ENCODE measurements at places on chromosomes 16 and 17.
A peak's percentile ranks its signal among the peaks of the same experiment; 100 is the strongest.

DNA sequence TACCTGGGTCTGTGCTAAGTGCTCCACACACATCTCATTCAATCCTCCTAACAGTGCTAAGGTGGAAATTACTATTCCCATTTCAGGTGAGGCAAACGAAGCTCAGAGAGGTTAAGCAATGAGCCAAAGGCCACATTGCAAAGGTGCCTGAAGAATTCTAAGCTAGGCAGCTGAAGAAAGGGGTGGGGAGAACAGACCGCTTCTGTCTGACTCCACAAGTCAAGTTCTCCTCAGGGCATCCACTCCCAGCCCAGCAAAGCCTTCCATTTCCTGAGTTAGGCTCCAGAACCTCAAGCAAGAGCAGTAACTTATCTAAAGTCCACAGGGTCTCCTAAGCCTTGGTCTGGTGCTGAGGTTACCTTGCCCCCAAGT, 27.0 kb upstream of the MRPS23 start:
- no peak for DNase-seq

- DNase-seq = peak; percentile 35
Observed at GRCh38 chr17:30021708-30022317, 80.4 kb downstream of the EFCAB5 start.

GRCh38 chr17:81065500-81065899, 30.5 kb downstream of the BAIAP2 start:
- no peak for DNase-seq

GRCh38 chr16:48811478-48811877, 201.5 kb upstream of the N4BP1 start:
- DNase-seq = no peak

- no peak for DNase-seq
Observed at GRCh38 chr16:23952128-23952970, 116.6 kb downstream of the PRKCB start.

DNA sequence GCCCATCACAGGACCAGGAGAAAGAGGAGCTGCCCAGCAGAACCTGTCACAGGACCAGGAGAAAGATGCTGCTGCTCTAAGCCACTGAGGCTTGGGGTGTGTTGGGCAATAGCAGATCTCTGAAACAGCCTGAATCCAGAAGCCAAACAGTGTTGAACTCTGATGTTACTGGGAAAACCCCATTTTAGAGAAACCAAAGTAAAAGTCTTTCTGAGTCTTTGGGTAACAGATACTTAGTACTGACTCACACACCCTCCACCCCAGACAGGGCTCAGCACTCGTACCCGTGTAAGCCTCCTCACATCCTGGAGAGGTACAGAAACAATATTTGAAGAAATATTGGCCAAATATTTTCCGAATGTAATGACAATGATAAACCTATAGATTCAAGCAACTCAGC, 82.8 kb upstream of the GNG13 start:
- no peak for DNase-seq

- DNase-seq = no peak
Observed at GRCh38 chr16:31010585-31011325, at the start of gene STX1B. Gene STX1B, minus strand, starts transcription at chr16:31010638. Its CDS starts 242 bp downstream, at chr16:31010396.

DNA sequence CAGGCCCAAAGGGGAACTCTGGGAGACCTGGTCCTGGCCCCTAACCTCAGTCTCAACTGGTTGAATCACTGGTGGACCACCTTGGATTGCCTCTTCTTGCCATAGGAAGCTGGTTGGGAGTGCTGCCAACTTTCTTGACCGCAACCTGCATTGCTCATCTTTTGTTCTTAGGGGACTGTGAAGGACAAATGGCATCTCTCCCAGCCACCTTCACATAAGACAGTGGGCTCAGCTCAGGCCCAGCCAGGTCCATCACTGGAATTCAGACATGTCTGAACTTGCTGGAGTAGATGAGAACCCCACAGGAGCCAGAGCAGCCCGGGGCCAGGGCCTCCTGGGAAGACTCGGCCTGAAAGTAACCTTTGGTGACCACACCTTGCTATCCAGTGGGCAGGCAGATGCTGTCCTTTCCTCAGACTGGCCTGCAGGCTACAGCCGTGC, 18.8 kb downstream of the ADORA2B start:
- peak; percentile 94 for DNase-seq

GRCh38 chr17:40531051-40531991, 29.9 kb upstream of the TNS4 start:
- DNase-seq = no peak

- no peak for DNase-seq
Observed at GRCh38 chr17:82070611-82071010, 5.0 kb upstream of the DUS1L start.

GRCh38 chr16:54503011-54503855, 216.6 kb upstream of the IRX3 start:
- DNase-seq = no peak

DNA sequence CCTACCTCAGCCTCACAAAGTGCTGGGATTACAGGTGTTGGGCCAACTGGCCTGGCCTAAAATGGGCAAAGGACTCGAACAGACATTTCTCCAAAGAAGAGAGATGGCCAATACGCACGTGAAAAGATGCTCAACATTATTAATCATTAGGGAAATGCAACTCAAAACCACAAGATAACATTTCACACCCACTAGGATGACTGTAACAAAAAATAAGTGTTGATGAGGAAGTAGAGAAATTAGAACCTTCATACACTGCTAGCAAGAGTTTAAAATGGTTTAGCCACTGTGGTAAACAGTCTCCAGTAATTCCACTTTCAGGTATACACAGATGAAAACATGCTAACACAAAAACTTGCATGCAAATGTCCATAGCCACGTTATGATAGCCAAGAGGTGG, 5.7 kb downstream of the TMED6 start:
- no peak for DNase-seq

DNA sequence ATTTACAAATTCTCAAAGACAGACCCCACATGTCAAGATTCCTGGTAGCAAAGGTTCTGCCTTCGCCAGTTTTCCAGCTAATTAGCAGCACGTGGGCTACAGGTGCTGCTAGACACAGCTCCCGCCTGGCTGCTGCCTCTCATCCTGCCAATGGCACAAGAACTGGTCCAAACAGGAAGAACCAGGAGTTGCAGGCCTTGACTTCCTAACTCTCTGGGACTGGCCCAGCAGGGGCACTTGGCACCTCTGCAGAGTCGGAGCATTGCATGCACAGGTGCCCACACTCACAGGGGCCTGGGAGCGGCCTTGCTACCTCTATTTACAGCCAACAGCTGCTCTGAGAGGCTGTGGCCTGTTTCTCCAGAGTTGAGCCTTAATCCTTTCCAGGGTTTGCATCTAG, 39.6 kb downstream of the TK2 start:
- DNase-seq = no peak

- DNase-seq = peak; percentile 57
Observed at GRCh38 chr17:81641825-81642489, 5.0 kb downstream of the TSPAN10 start.

- DNase-seq = peak; percentile 57
Observed at GRCh38 chr17:57514614-57515013, 230.5 kb downstream of the CCDC182 start.

GRCh38 chr17:62619417-62620155, 7.9 kb upstream of the MRC2 start:
- no peak for DNase-seq

DNA sequence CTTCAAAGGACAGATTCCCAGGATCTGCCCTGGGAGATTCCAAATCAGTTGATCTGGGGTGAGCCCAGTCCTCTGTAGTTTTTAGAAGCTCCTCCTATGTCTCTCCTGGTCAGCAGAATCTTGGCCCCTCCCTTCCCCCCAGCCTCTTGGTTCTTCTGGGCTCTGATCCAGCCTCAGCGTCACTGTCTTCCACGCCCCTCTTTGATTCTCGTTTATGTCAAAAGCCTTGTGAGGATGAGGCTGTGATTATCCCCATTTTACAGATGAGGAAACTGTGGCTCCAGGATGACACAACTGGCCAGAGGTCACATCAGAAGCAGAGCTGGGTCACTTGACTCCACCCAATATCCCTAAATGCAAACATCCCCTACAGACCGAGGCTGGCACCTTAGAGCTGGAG, 840 bp upstream of the CDH5 start:
- peak; percentile 37 for DNase-seq

- no peak for DNase-seq
Observed at GRCh38 chr16:84326545-84326944, 31.9 kb downstream of the WFDC1 start.

- DNase-seq = peak; percentile 27
Observed at GRCh38 chr17:75843577-75844529, at the start of gene UNC13D. Gene UNC13D, minus strand, starts transcription at chr17:75844404. Its CDS starts 67 bp downstream, at chr17:75844337.

- no peak for DNase-seq
Observed at GRCh38 chr16:78323315-78323714, 223.9 kb downstream of the WWOX start.

DNA sequence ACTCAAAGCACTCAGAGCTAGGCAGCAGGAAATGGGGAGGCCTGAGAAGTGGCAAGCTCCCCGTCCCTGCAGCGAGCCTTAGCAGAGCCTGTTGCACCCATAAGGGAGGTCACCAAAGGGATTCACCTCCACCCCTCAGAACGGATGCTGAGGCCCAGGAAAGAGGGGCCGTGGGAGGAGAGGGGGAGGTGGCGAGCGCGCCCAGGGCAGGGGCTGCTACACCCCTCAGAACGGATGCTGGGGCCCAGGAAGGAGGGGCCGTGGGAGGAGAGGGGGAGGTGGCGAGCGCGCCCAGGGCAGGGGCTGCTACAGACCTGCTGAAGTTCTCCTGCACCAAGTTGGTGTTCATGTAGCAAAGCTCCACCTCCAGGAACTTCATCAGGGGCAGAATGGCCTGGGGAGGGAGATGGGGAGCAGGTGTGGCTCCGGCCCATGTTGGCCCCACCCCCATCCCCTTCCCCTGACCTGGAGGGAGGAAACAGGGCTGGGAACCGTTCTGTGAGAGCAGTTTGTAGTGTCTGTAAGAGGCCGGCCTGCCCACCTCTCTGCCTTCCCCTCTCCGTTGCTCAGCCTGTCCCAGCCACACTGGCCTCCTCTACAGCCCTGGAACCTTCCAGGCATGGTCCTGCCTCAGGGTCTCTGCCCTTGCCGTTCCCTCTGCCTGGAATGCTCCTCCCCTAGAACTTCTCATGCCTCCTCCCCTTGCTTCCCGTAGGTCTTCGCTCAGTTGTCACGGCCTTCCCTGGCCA, 11.4 kb downstream of the UNC13D start:
- no peak for DNase-seq

Measured in mammary epithelial cell (primary cell).